ENCODE measurements at places on chromosomes 4 and X. TPM values are rescaled to one million over a fixed set of nuclear protein-coding genes. Genes with fewer than 3 reads are reported as not detected.

The GDPD2 gene
- not detected for total RNA-seq

The JCHAIN gene
- 6.9 TPM for total RNA-seq

The FUNDC1 gene
- 7.1 TPM for total RNA-seq

The RAB40AL gene
- total RNA-seq = 0.82 TPM

The ZIC3 gene
- not detected for total RNA-seq

The HS3ST1 gene
- not detected for total RNA-seq

The FGA gene
- 6.9 TPM for total RNA-seq

DNA sequence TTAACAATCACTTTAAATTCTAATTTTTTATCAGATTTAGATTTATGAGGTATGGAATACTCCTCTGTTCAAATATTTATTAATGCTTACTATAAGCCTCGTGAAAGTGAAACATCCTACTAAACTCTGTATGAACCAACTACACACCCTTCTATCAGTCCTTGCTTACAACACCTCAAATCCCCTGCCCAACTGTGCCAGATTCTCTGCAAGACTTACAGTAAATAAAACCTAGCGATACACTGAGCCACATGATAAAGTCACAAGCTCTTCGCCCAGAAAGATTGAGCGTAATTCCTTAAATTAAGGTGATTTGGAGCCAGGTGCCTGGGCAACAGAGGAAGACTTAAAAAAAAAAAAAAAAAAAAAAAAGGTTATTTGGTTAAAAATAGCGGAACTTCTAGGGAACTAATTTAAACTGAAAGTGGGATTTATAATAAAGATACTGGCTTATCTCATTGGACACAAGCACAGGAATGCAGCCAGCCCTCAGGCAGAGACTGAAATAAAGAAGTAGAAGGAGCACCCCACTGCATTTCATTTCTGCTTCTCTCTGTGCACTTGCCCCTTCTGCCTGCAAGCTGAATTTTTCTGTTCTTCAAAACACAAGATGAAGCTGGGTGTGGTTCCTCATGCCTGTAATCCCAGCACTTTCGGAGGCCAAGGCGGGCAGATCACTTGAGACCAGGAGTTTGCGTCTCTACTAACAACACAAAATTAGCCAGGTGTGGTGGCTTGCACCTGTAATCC, 17.5 kb upstream of the C4orf36 start:
- peaks cover 4% of the 10 kb centered on the region for H3K4me1 ChIP-seq
- H3K36me3 ChIP-seq = no peaks in the 10 kb centered on the region
- no peak for DNase-seq
- H3K4me3 ChIP-seq = no peak overlapping the region
- H3K27ac ChIP-seq = no peak overlapping the region

- DNase-seq = no peak
- no peaks in the 10 kb centered on the region for H3K4me1 ChIP-seq
- no peak overlapping the region for H3K4me3 ChIP-seq
Measured at GRCh38 chr4:176186067-176186466, 9.3 kb downstream of the SPATA4 start.

- H3K27ac ChIP-seq = no peak overlapping the region
- H3K27me3 ChIP-seq = peaks cover 28% of the 10 kb centered on the region
- no peak for DNase-seq
- no peaks in the 10 kb centered on the region for H3K36me3 ChIP-seq
Measured at GRCh38 chr4:1502501-1502886, 96.3 kb upstream of the NKX1-1 start.

DNA sequence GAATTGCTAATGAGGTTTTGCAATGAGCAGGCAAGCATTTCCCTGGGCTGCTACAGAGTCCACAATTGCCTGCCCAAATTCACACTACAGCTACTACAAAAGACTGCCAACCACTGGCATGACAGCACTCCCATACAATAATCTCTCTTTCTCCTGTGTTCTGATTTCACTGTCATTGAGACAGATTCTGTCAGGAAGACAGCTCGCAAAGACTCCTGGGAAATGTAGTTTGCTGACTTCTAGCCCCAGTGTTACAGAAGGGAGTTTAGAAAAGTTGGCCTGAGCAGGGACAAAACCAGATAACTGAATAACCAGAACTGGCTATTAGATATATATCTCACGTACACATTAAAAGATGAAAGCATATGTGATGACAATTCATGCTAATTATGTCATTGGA, 1231.3 kb upstream of the PRKX start:
- H3K27ac ChIP-seq = no peak overlapping the region
- no peaks in the 10 kb centered on the region for H3K4me1 ChIP-seq
- H3K27me3 ChIP-seq = no peaks in the 10 kb centered on the region
- H3K4me3 ChIP-seq = no peak overlapping the region
- no peaks in the 10 kb centered on the region for H3K36me3 ChIP-seq
